ENCODE measurements at places on chromosomes 12 and 14.

DNA sequence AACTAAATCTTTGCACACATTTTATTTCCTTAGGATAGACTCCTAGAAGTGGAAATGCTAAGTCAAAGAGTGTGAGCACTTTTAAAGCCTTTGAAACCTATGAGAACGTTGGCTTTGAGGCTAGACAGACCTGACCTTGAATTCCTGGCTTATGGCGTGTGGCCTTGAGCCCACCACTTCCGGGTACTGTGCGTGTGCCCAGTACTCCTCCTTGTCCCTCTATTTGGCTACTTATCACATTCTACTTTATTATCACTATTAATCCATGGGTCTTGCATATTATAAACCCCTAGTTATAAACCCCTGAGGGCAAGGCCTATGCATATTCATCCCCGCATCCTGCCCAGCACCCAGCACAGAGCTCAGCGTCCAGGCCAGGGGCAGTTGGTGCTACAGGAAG is 26.0 kb upstream of the CD27 start:
- DNase-seq, result no peak

DNA sequence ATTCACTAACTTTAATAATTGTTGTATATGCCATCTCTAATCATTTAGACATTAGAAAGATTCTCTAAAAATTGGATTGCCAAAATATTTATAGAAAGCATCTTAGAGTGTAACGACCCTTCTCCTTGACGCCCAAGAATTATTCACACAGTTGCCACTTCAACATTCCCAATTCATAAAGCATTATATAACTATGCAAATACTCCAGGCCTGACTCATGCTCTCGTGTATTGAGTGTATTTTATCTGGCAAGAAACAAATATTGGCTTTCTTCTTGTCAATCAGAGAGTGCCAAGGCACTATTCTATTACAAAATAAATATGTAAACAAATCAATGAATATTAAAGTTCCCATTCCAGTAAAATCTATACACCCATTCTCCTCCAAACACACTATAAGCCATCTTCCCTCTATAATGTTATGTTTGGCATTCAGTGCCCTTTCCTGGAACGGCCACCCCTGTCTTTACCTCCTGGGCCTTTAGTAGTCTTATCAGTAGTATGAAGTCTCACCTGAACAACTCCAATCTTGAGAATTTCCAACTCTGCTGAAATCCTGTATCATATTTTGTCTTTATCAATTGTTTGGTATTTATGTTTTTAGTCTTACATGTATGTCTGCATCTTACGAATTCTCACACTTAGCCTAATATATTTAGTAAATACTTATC is 182.6 kb downstream of the PIK3C2G start:
- DNase-seq, result peak; percentile 5

DNA sequence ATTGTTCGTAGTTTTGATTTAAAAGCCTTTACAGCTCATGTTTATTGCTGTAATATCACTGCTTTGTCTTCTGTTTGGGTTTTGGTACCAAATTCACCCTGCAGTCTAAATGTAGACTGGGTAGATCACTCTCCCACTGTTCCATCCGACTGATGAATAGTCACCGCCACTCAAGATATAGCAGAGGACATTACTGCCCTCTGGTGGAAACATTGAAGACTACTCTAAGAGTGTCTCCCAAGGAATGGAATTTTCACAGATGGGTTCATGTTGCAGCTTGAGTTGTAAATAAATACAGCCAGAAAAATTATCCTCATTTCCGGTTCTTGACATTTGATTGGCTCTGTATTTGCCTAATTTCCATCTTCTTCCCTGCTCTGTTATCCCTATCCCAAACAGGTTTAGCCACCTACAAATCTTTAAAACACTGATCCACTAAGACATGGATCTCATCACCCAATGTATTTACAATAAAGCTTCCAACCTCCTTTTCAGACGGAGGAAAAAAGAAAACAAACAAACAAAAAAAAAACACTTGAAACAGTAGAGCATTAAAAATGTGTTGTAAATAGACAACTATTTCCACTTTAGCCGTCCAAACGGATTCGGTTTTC is 198.3 kb upstream of the CPNE8 start:
- peak; percentile 40 for DNase-seq

- no peak for DNase-seq
These were observed 98.1 kb downstream of the GAS2L3 start for GRCh38 chr12:100671396-100672074.

- no peak for DNase-seq
These were observed 475.5 kb downstream of the AACS start for GRCh38 chr12:125540580-125541204.

- DNase-seq, result no peak
These were observed 750.2 kb downstream of the TMEM121 start for GRCh38 chr14:106276326-106277267.

- peak; percentile 50 for DNase-seq
These were observed 8.0 kb downstream of the GLIPR1 start for GRCh38 chr12:75488553-75488952.

GRCh38 chr12:124679533-124680371 is 112.3 kb upstream of the NCOR2 start:
- DNase-seq, result no peak

GRCh38 chr12:11958221-11959091 is 112.3 kb upstream of the BCL2L14 start:
- DNase-seq, result peak; percentile 8

DNA sequence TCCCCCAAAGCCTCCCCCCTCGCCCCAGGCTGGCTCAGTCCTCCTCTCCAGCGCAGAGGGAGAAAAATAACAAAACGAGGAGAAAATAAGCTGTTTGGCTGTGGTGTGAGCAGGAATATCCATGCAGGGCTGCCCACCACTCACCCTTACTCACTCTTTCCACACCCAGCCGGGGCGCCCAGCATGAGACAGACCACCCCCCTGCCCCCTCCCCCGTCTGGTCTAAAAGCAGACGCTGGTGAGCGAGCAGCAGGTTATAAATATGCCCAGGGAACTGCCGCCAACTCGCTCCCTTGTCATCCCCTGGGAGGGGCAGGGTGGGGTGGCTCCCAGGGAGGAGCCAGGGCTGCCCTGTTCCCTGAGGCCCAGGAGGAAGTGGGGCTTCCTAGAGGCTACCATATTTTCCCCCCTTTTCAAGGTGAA is 7.4 kb downstream of the WNT1 start:
- no peak for DNase-seq

DNA sequence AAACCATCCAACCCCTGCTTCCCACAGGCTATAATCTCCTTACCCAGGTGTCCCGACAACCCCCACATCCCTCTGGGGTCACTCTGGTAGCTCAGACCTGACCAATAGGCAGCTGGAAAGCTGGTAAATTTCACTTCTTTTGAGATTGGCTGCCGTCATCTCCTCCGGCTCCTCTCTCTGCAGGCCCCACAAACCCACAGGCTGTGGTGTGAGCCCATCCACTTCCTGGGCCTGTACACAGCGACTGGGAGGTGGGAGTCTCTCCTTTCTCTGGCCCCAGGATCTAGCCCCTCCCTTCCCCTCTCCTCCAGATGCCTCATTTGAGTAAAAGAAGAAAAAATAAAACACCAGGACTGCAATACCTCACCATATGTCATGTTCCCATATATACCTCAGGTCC is 709 bp downstream of the INHBC start:
- no peak for DNase-seq

Data from Calu3 (cell line).